Activated CD8-positive, alpha-beta memory T cell treated with anti-CD3 and anti-CD28 coated beads, Interleukin-2, amount 50 U/mL, for 48 hours (primary cell): ENCODE measurements at places on chromosomes 3 and 15.

GRCh38 chr3:183378951-183379350, 49.5 kb downstream of the MCF2L2 start:
- DNase-seq: no peak

DNA sequence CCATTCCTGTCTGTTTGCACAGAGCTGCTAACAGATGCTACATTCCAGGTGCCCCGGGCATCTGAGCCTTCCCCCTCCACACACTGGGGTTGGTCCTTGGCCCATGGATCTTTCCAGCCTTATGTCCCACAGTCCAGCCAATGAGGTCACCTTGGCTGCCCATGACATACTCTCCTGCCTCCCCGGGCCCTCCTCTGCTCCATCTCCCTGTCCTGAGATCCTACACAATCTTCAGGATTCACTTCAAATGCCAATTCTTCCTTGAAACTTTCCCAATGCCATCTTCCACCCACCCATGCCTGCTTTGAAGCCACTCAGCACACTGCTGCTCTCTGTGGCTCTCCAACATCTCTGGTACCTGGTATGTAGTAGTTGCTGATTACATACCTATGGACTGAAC, 4.3 kb downstream of the CHRNA3 start:
- peak; percentile 29 for DNase-seq

- DNase-seq: no peak
Measured at GRCh38 chr15:65056868-65057548, 10.8 kb downstream of the RASL12 start.

DNA sequence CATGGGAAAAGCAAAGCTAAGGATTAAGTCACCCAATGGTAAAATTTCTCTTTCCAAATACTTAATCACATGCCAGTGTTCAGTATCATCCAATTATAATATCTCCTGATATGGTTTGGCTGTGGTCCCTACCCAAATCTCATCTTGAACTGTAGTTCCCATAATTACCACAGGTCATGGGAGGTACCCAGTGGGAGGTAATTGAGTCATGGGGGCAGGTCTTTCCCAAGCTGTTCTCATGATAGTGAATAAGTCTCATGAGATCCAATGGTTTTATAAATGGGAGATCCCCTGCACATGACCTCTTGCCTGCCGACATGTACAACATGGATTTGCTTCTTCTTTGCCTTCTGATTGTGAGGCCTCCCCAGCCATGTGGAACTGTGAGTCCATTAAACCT, 26.1 kb upstream of the NMB start:
- DNase-seq: no peak

DNA sequence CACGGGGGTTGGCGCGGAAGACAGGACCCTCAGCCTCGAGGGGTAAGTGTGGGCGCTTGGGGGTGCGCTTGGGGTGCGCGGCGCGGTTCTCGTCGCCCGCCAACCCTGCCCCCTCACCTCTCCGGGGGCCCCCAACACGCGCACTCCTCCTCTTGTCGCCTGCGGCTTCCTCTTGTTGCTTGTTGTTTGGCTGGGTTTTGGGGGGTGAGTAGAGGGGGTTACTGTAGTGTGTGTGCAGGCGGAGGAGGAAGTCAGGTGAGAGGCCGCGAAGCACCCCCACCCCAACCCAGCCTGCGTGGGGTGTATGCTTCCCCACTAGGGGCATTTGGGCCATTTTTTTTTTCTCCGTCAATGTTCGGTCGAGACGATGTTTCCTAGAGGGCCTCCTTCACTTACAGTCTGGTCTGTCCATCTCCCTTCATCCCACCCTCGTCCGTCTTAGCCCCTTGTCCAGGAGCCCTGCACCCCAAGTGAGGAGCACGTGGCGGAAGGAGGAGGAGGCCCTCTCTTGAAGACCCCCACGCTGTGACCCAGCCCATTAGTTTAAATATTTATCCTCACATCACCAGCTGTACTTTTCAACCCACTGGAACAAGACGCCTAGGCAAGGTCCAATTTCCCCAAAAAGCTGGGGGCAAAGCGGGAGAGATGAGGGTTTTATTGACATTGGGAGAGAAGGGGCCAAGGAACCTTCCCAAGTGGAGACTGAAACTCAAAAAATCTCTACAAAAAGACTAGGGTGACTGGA, 20.4 kb upstream of the SATB1 start:
- DNase-seq: peak; percentile 84

- DNase-seq: no peak
Measured at GRCh38 chr3:141266186-141266585, 34.6 kb downstream of the PXYLP1 start.

DNA sequence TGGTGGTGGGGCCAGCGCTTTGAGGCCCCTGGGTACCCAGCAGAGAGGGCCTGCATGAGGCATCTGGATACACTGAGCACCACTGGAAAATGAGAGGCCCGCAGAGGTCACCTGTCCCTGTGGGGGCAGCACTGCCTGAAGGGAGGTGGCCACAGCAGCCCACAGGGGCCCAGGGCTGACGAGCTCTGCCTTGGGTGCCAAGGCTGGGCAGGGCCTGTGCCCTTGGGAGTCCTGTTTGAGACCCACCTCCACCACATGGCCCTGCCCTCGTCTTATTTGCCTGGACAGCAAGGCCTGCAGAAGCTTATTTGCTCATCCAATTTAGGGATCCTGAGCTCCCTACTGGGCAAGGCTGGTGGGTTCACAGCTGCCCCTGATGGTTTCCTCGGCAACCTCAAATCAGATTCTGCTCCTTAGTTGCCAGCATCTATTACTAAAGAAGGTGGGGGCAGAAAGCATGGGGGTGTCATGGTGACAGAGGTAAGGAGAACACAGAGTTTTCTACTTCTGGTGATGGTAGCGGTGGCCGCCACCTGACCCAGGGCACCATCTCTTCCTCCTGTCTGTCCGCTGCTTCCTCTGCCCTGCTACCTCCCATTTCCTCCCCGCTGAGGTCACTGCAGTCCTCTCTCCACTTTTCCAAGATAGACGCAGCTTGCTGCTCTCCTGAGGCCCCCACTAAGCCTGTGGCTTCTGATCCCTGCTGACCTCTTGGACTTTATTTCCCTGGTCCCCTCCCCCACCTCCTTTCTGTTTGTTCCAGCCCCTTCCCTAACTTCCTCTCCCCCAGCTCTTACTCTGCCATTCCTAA, 62.9 kb downstream of the HMCES start:
- DNase-seq: no peak

- no peak for DNase-seq
Measured at GRCh38 chr3:192409838-192410683, 317.3 kb downstream of the FGF12 start.

DNA sequence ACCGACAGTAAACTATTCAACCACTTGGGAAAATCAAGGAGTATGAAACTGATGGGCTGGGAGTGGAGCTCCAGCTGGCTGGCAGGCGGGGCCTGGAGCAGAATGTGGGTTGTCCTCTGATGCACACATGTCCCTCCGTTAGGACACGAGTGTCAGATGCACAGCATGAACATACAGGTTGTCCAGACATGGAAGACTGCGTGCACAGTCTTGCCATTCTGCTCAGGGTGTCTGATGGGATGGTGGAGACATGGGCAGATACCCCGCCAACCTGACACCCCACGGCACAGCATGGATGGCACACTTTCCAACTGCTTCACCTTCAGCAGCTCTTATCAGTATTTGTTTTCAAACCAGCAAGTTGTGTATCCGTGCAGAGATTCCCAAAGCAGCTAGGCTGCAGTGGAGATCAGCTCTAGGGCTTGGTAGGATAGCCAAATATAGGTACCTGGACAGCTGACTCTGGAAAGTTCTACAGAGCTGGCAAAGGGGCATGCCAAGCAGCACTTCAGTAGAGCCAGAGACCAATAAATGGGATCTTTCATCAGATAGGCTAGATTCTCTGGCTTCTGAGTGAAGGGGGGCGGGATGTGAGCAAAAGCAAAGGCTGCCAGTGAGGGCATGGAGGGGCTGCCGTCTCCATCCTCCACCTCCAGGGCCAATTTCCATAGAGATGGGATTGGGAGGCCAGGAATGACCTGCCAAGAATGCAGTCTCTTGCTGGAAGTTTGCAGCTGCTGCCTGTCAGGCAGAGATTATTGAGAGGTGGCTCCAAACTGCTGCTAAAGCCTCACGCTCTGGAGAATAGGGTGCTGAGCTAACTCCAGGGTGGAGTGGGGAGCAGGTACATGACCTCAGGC, 47.2 kb upstream of the KY start:
- no peak for DNase-seq
